ENCODE measurements at places on chromosomes 1 and 21.

DNA sequence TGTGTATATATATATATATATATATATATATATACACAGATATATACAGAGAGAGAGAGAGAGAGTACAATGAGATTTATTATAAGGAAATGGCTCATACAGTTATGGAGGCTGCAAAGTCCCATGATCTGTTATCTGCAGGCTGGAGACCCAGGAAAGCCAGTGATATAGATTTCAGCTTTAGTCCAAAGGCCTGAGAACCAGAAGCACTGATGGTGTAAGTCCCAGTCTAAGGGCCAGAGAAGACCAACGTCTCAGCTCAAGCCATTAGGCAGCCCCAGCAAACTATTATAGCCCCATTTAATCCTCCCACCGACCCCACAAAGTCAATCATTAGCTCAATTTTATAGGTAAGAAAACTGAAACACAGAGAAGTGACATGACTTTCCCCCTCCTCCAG, 35.0 kb upstream of the HPDL start:
- DNase-seq, result no peak

GRCh38 chr1:234533975-234534876, 55.2 kb upstream of the TARBP1 start:
- peak; percentile 56 for DNase-seq

DNA sequence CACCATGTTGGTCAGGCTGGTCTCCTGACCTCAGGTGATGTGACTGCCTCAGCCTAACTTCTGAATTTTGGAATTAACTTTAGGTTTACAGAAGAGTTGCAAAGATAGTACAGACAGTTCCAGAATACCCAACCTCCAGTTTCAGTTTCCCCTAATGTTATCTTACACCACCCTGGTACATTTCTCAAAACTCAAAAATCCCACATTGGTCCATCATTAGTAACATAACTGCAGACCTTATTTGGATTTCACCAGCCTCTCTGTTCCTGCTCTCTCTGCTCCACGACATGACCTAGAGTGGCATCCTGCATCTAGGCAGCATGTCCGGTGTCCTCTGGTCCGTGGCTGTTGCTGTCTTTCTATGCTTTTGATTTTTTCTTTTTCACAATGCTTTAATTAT, 5.0 kb upstream of the ZC3H12A start:
- no peak for DNase-seq

- DNase-seq, result no peak
Observed at GRCh38 chr1:215497528-215497927, 69.6 kb upstream of the KCTD3 start.

DNA sequence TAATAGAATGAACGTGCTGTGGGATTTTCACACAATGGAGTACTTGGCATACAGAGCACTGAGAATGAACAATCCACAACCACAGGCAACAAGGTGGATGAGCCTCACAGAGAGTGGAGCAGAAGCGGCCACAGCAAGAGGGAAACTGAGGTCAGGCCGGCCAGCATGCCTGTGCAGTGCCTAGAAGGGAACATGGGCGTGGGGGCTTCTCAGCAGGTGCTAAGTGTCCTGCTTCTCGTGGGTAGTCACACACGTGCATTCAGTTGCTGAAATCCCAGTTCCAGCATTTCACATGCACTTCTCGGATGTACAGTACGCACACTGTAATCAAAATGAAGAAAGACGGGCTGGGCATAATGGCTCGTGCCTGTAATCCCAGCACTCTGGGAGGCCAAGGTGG, 33.1 kb downstream of the WDR4 start:
- DNase-seq, result no peak

GRCh38 chr1:79777481-79778219, 771.1 kb upstream of the ADGRL4 start:
- DNase-seq, result no peak

- no peak for DNase-seq
Observed at GRCh38 chr21:9735421-9735961, 785.9 kb upstream of the TPTE start.

- DNase-seq, result no peak
Observed at GRCh38 chr1:36492491-36492890, 9.8 kb upstream of the CSF3R start.

DNA sequence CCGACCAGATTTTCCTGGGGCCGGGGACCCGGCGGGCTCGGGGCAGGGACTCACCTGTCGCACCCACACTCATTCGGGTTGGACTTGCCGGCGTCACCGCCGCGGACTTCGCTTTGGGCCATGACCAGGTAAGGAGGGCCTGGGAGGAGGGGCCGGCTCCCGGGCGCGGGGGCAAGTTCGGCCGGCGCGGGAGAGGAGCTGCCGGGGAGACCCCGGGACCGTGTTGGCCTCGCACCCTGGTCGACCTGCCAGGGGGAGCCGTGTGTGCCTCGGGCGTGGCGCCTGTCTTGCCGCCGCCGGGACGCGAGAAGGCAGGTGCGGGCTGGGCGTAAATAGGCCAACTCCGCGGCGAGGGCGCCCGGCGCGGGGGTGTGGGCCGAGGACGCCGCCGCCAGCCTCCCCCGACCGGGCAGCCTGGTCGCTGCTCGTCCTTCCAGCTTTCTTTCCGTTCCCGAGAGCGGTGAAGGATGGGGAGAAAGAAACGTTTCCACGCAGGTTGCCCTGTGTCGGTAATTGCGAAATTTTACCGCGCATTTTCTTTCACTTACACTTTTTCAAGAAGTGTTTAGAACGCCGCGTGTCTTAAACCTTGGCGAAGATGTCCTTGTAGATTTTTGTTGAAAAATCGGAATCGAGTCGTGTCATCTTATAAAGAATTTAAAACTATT, 558 bp downstream of the USP1 start:
- no peak for DNase-seq

GRCh38 chr1:208247696-208248095, 3.5 kb upstream of the PLXNA2 start:
- DNase-seq, result no peak

DNA sequence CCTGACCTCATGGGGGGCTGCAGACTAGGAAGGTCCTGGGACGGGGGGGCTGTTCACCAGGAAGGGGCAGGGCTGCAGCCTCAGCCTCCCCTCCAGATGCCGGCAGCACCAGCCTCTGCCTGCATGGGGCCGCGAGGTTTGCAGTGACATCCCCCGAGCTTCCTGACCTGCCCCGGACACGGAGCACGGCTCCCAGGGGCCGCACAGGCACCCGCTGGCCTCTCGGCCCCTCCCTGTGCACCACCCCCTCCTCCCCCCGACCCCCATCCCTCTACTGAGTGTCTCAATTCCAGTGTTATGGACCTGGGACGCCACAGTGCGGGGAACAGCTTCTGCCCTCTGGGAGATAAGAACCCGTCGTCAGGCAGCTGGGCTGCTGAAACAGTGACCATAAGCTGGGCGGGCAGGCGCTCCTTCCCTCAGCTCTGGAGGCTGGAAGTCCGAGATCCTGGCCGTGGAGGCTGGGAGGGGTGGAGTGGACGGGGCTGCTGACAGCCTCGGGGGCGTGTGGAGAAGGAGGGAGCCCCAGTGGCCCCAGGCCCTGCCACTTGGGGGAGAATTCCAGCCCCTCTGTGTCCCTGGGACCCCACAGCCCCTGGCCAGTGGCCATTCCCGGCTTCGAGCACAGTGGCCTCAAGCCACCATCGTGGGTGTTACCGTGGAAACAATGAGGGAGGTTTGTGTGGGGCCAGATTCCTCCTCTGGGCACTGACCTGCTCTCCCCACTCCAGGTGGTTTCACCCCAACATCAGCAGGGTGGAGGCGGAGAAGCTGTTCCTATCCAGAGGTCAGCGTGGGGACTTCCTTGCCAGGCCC, 11.6 kb downstream of the RNF223 start:
- no peak for DNase-seq
